DMS53 (cell line): ENCODE measurements at places on chromosomes 1 and 21.
A peak's percentile ranks its signal among the peaks of the same experiment; 100 is the strongest.

GRCh38 chr1:15966081-15966955 lies 9.6 kb downstream of the ZBTB17 start:
- no peak for DNase-seq

GRCh38 chr21:31254131-31254530 lies 89.9 kb downstream of the TIAM1 start:
- DNase-seq, result no peak

DNA sequence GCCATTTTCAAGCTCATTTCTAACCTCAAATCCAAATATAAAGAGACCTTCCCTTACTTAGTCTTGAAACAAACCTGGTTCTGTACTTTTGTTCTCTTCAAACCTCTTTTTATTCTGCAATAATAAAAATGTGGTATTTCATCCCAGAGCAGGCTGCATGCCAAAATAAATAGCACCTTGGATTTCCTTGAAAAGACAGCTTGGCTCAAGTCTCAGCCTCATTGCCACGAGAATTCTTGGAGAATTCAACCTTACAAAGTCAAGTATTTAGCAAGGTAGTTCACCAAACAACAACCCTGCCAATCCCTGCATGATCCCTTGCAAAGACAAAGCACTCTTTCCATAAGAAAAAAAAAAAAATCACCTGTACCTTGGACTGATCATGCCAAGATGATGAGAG lies 33.8 kb downstream of the KANK4 start:
- no peak for DNase-seq

DNA sequence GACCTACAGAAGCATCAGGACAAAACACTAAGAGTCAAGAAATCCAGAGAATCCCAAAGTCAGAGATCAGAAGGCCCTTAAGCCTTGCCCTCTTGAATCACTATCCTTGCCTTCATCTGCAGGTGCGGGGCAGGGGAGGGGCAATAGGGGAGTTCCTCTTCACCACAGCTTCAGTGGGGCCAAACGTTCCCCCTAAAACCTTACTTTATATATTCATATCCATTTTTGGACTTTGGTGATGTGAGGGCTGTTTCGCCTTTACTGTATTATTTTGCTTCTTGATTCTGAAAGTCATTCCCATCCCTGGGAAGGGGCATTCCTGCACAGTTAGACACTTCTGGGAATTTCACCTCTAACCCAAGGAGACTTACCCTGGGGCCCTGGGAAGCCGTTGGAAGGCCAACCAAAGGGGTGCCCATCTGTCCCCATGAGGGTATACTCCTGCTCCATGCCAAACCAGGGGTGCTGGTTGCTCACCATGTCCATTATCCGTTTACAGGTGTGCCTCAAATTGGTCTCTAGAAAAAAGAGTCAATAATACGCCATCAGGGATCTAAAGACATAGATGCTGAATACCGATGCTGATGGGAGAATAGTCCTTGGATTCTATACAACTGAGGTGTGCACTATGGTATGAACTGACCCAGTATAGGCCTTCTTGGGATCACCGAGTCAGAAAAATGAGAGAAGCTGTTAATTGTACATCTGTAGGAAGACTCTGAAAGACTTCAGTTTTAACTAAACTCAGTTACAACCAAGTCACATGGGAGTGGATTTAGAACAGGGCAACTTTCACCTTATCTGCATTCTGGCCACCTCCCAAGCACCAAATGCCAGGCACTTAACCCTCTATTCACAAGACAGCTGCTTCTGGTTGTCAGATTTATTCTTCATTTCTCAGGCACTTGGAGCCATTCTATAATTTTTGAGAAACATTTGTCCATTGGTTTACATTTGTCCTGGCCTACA lies 5.4 kb downstream of the GLUL start:
- DNase-seq, result no peak

DNA sequence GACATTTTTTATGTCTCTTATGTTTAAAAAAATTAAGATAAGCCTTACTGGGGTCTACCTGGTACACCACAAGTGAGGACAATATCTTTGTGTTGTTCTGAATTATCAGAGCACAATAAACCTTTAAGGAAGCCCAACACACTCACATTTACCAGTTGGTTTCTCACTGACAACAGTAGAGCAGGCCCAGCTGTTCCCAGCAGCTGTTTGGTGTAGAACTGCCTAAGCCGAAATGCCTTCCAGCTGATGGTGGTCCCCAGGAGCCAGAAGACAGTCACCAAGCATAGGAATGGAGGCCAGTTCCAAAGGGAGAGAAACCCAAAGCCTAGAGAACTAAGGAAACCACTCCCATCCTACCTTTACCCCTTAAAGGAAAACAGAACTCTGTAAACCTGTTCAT lies 428.6 kb upstream of the CAMK1G start:
- DNase-seq, result no peak

DNA sequence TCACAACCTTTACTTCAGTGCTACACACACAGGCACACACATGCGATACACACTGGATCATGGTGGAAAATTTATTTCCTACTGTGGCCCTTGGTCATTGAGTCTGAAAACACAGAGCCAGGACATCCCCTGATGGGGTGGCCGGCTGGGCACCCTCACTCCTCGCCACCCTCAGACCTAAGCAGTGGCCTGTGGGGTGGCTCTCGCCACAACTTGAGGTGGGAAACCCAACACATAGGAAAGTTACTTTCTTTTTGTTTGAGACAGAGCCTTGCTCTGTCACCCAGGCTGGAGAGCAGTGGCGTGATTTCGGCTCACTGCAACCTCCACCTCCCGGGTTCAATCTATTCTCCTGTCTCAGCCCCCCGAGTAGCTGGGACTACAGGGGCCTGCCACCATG lies 19.4 kb downstream of the CRYAA start:
- DNase-seq, result no peak

GRCh38 chr1:111747282-111747734 lies 8.1 kb upstream of the INKA2 start:
- DNase-seq, result peak; percentile 88

DNA sequence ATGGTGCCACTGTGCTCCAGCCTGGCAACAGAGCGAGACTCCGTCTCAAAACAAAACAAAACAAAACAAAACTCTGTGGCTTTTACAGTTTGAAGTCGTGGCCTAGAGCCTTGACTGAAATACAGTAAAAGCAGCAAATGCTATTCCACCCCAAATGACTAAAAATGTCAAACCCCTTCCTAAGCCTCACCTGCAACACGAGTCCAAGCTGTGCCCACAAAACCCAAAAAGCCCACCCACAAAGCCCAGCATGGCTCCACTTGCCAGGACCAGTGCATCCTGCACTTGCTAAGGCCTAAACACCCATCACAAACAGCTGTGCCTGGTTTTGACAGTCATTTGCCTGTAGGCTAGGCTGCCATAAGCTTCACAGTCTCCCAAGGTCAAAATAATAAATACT lies 21.3 kb downstream of the VAV3 start:
- DNase-seq, result no peak

DNA sequence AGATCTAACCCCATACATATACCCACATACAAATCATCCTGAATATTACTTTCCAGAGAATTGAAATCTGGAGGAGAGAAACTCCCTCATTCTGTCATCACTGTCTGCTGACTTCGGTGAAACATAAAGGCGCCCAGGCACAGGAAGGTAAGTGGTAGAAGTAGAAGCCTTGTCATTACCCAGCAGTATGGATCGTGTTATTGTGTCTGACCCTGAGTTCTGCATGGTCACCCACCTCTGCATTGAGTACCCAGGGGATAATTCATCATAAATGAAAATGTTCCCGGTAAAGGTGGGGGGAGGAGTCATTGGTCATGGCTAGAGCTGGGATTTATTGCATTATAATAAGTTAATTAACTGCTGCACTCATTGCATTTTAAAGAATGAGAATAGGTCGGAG lies 342.6 kb upstream of the PKN2 start:
- DNase-seq, result no peak

- peak; percentile 7 for DNase-seq
These were observed 107.4 kb upstream of the ESRRG start for GRCh38 chr1:216830424-216831210.
